Mesothelial cell of epicardium (in vitro differentiated cells): ENCODE measurements at places on chromosomes 5 and 9. TPM values are rescaled to one million over a fixed set of nuclear protein-coding genes. Genes with fewer than 3 reads are reported as not detected.

Gene CARTPT
- not detected in 3 replicates for total RNA-seq

Gene PRRC1
- 81.5 to 89.0 TPM (median 85.8 TPM) in 3 replicates for total RNA-seq

DNA sequence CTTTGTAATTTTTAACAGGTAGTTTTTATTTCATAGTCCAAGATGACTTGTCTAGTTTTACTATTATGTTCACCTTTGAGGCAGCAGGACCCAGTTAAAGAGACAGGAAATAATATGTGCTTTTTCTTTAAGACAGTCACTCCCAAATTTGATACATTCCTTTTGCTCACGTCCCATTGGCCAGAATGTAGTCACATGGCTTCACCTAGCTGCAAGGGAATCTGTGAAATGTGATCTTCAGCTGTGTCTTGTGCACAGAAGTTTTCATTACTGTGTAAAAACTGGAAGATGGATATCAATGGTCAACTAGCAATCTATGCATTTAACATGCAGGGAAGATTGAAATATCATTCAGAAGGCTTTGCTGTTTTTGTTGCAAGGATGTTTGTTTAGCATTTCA lies 41.1 kb downstream of the XRCC4 start:
- no peak for DNase-seq

GRCh38 chr5:158759283-158759682 lies 340.4 kb downstream of the EBF1 start:
- DNase-seq = no peak

- no peak for DNase-seq
Measured at GRCh38 chr5:150397146-150397781, 15.4 kb downstream of the CD74 start.

DNA sequence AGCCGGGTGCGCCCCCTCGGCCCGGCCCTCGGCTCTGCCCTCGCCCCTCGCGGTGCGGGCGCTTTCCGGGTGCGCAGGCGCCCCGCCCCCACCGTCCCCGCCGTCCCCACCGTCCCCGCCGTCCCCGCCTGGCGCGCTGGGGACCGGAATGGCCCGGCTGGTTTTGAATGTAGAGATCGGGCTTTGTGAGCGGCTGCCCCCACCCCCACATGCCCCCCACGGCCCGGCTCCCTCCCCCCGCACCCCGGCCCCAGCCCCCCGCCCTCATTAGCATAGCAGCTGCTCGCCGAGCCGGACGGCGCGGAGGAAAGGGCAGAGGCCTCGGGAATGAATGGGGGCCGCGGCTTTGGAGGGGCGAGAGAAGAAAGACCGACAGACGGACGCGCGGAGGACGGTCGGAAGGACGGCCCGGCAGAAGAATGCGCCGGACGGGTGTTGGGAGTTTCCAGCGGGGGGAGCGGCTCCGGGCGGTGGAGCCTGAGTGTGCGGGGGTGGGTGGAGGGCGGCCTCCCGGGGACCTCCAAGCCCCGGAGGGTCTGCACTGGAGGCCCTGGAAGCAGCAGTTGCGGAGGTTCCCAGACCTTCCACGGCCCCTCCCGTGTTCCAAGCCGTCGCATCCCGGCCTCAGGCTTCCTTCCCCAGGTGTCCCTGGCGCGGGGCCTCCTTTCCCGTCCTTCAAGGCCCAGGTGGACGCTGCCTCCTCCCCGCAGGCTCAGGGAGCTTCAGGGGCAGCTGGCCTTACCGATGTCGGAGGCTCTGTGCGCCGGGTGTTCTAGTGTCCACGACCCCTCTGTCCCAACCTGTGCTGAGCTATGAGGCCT lies 6.0 kb downstream of the NRARP start:
- DNase-seq = no peak

- no peak for DNase-seq
Measured at GRCh38 chr5:135491552-135492318, 39.6 kb upstream of the TIFAB start.

DNA sequence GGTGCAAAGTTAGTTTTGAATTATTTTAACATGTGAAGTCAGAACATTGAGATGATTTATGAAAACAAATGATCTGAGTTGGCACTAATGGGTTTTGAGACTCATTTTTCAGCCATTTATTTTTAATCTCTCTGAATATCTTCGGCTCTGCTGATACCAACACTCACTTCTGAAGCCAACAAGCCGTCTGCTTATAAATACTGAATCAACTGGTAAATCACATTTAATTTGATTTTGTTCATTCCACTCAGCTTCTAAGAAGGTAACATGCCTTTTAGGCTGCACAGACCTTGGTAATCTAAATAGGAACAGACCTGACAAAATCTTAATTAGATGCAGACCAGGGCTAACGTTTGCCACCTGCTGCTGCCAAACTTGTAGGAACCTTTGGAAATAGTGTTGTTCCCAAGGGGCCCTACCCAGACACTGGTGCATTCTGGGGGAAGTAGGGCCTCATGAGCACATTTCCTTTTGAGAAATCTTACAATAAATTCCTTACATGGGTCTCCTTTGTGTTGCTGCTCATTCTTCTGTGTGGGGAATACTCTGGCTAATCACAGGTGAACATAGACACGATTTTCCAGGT lies 182.2 kb downstream of the KCTD16 start:
- no peak for DNase-seq

- no peak for DNase-seq
Measured at GRCh38 chr9:79257790-79258351, 313.9 kb upstream of the TLE4 start.
